RCC 7860 (cell line): ENCODE measurements at places on chromosomes 2 and 18.

- DNase-seq = peak; percentile 46
Measured at GRCh38 chr18:3248658-3249359, 1.2 kb downstream of the MYL12A start.

DNA sequence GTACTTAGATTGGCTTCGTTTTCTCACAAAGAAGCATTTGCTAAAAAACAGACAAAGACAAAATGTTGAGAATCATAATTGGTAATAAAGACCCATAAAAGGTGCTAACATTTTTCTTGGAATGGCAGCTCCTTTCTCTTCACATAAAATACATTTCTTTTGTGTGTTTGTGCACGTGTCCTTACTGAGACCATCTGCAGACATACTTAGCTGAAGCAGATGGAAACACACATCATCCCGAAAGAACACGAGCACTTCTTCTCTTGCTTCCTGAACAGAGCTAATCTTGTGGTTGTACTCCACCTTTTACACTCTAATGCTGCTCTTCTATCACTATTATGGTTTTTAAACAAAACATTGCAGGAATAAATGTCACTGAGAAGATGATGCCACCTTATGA, 142.5 kb downstream of the SPHKAP start:
- DNase-seq = no peak

DNA sequence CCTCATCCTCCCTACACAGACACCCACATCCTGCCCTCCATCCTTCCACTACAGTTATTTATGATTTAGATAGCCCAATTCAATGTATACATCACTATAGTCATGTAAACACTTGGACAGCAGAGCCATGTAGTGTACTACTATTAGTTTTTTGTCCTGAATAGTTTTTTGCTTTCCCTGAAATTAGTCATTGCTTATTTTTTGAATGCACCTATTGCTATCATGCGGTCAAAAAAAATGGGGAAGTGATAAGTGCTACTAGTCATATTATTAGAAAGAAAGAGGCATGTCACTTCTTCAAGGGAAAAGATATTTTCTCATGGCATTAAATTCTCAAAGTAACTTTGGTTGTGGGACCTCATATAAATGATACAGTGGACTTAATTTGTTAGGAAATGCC, 6.8 kb upstream of the GREB1 start:
- DNase-seq = no peak

- no peak for DNase-seq
Measured at GRCh38 chr2:161557538-161557937, 66.7 kb upstream of the SLC4A10 start.

DNA sequence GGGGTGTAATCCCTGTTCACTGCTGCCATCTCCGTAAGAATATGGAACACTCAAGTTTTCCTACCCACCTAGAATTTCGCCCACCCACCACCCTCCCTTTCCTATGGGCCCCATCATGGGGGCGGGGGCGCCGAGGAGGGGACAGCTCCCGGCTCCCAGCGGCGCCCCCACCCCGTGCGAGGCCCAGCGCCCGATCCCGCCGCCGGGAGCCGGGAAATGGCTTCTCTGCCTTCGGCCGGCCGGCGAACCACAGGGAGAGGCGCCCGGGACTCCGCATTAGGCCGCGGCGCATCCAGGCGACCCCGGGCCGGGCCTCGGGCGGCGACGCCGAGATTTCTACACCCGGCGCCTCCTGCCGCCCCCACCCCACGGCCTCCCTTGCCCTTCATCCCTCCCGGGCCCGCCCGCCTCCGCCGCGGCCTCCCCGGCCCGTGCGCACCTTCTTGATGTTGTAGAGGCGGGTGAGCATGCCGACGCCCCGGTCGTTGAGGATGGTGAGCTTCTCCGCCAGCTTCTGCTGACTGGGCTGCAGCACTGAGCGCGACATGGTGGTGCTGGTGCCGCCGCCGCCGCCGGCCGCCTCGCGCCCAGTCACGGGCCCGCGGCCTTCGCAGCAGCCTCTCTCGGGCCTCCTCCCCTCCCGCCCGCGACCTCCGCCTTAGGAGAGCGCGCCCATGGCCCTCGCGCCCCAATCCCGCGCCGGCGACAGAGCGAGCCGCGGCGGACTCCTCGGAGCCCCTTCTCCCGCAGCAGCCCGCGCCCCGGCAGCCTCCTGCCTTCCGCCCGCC, 510 bp downstream of the NCKAP1 start:
- no peak for DNase-seq
